ENCODE measurements at places on chromosomes 7 and 10. TPM values are rescaled to one million over a fixed set of nuclear protein-coding genes. Genes with fewer than 3 reads are reported as not detected.

- no peak for DNase-seq
Measured at GRCh38 chr7:45178241-45179225, 20.9 kb downstream of the RAMP3 start.

GRCh38 chr7:67505449-67505848 is 508.8 kb downstream of the TYW1 start:
- no peak for DNase-seq

DNA sequence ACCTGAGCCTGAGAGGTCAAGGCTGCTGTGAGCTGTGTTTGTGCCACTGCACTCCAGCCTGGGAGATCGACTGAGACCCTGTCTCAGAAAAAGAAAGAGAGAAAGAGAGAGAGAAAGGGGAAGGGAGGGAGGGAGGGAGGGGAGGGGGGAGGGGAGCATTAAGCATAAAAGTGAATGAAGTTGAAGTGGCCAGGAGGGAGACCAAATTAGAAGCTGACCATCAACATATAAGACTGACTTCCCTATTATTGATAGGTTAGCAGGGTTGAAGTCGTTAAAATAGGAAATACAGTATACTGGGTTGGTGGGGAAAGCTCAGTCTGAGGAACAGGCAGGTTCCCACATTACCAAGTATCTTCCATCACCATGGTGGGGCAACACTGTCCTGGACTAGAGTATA is 117.1 kb upstream of the MKLN1 start:
- DNase-seq = no peak

DNA sequence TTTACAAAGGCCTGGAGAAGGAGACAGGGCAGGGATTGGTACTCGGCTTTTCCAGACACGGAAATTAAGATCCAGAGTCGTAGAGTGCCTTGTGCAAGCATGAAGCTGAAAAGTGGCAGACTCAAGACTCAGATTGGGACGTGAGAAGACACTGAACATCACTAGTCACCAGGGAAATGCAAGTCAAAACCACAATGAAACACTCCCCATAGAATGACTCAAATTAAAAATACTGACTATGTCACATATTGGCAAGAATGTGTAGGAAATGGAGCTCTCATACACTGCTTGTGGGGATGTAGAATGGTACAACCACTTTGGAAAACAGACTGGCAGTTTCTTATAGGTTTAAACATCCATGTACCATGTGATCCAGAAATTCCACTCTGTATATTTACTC is 472.0 kb downstream of the RPS24 start:
- DNase-seq = no peak

DNA sequence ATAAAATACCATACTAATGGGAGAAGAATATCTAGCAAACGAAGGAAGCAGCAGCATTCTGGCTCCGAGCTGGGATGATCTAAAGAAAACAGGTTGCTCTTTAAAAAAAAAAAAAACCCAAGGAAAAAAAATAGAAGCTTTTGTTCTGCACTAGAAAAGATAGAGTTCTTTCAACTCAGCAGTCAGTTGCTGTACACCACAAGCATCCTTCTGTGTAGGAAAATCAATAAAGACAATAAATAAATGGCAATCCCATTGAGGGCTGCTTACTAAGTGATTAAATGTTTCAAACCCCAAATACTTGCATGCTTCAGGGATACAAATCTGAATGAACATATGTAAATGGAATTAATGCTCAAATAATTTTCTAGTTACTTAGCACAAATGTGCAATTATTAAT is 207.1 kb downstream of the TEX36 start:
- no peak for DNase-seq

The THNSL1 gene
- 11.4 TPM for total RNA-seq

Data from cerebellum (tissue), 4 donors.